AG20443 (cell line): ENCODE measurements at places on chromosomes 16 and 17.

- no peak for DNase-seq
These were observed 46.6 kb downstream of the HOXB1 start for GRCh38 chr17:48484256-48484655.

GRCh38 chr17:73958453-73958852 is 245.0 kb upstream of the RPL38 start:
- no peak for DNase-seq

GRCh38 chr16:56353054-56353921 is 72.1 kb downstream of the AMFR start:
- DNase-seq: no peak

DNA sequence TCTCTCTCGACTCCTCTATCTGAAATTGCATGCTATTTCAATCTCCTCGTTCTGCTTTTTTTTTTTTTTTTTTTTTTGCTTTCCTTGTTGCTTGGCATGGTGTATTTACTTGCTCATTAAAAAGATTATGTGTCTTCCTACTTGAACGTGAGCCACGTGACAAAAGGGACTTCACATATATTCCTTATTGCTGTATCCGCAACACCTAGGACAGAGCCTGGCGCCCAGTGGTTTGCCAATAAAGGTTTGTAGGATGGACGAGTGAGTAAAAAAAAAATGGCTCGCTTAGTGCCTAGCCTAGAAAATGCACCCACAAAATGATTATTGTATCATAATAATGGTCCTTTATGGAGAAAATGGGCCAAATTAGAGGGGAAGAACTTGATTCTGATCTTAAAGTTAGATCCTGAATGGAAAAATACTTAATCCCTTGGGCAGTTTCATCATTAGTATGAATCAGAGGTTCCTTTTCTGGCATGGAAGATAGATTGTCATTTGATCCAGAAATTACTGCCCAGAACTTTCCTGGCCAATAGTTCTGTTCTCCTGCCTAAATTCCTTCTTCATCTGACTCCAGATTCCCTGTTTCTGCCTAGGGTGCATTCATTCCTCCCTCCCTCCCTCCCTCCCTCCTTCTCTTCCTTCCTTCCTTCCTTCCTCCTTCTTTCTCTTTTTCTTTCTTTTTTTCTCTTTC is 13.6 kb upstream of the TMEM220 start:
- peak; percentile 75 for DNase-seq

DNA sequence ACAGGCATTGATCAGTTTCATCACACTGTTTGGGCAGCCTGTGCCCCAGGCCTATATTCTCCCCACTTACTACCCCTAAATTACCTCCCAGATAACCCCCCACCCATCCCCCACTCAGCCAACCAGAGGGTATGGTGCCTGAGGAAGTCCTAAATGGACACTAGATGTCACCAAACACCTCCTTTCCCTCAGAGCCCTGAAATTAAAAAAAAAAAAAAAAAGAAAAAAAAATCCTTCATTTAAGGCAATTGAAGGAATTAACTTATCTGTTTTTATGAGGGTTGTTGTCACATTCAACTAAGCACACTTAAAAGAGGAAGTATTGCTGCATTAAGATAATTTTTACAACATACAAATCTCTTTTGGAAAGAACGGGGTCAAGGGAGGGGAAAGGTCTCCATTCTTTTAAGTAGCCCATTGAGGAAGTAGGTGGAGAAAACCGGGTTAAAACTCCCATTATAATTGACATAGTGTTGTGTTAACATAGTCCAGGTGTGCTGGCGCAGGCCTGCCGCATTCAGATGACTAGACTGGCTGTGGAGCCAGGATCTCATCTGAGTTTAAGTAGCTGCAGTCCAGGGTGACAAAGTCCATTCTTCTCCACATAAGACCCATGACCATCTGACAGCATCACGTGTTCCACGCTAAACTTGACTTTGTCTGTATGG is 46.3 kb downstream of the SNX11 start:
- DNase-seq: peak; percentile 66

DNA sequence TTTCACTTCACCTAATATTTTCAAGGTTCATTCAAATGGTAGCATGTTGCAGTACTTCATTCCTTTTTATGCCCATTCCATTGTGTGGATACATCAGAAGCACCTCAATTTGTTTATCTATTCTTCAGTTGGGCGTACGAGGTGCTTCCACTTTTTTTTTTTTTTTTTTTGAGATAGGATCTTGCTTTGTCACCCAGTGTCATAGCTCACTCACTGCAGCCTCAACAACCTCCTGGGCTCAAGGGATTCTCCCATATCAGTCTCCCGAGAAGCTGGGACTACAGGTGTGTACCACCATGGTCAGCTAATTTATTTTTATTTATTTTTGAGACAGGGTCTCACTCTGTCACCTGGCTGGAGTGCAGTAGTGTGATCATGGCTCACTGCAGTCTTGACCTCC is 22.5 kb upstream of the SPNS3 start:
- DNase-seq: no peak

DNA sequence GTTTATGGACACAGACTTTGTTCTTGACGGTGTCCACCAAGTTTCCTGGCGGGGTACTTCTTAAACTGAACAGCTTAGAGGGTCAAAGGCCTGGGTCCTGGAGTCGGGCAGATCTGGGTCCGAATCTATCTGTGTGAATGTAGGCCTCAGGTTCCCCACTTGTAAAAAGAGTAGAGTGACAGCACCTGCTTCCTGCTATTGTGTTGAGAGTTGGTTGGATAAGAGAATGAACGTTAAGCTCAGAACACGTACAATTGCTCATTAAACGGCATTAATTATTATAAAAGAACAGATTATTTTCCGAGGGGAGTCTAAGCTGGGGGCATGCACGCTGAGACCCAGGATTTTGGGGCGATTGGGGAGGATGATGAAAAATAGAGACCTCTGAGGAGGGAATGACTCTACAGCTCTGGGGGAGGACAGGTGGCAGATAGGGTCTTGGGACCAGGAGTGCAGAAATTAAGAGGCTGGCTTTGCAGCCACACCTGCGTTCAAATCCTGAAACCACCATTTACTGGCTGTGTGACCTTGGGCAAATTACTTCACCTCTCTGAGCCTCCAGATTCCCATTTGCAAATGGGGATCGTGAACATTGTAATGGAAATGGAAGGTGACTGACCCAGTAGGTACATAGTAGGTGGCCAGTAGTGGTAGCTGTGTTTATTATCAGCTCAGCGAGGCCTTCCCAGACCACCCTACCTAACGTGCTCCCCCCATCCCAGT is 862 bp downstream of the CLEC16A start:
- DNase-seq: no peak

- no peak for DNase-seq
These were observed 32.3 kb upstream of the TAOK1 start for GRCh38 chr17:29357821-29358232.

GRCh38 chr17:27200476-27200875 is 93.4 kb upstream of the WSB1 start:
- DNase-seq: no peak

DNA sequence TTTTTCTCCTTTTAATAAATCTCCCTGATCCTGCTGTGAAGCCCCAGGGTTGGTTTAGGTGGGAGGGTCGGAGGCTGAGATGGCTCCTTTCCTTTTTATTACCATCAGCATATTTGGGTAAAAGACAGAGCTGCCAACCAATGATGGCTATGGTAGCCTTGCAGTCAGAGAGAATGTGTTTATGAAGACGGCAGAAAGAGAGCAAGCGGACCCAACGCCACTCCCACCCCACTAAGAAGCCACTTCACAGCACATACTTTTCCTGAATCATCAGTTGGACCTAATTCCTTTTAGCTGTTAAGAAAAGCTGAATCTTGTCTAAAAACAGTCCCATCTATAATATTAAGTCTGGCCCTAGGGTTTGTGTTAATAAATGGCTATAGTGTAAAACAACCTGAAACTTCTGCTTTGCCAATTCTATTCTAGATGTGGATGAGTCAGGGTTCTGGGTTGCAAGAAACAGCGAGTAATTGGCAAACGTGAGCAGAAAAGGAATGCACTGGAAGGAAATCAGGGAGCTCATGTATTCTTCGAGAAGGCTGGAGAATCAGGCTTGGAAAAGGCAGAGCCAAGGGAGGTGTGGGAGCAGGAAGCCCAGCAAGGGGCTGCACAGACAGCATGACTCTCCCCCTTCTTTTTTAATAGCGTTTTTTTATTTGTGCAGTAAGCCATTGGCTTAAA is 34.0 kb upstream of the PRKCA start:
- peak; percentile 75 for DNase-seq

- DNase-seq: peak; percentile 45
These were observed 191.1 kb downstream of the ZFHX3 start for GRCh38 chr16:72856797-72857196.

DNA sequence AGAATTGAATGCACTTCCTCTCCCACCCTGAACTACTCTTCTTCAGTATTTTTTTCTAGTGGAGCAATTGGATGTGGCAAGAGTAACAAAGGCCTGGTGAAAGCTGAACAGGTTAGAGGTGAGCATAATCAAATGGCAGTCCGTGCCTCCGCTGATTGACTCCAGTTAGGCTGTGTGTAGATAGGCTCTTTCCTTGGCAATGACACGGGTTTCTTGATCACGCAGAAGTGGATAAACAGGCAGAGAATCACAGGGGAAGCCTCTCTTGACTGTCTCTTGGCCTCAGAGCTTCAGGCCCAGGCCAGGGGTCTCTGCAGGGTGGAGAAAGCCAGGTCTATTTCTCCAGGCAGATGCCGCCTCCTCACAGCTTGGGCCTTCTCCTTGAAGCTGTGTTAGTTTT is 4.2 kb downstream of the CD300LB start:
- peak; percentile 4 for DNase-seq

GRCh38 chr17:72104164-72104862 is 16.5 kb upstream of the SOX9 start:
- DNase-seq: peak; percentile 37

GRCh38 chr16:60907645-60908044 is 1128.6 kb downstream of the CDH8 start:
- DNase-seq: no peak

DNA sequence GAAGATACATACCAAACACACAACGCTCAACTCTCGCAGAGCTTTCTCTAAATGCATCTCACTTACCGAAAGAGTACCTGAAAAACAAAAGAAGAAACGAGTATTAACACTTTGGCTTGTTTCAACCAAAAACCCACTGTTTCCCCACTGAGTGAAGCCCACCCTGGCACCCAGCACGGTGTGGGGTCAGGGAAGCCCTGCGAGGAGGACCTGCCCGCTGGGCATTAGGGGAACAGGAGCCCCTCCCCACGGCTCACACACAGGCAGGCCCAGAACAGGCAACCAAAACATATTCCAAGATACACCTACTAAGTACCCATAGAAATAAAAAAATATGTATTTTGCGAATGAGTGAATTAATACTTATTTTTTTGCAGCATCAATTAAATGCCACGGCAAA is 36.6 kb downstream of the LMF1 start:
- no peak for DNase-seq

DNA sequence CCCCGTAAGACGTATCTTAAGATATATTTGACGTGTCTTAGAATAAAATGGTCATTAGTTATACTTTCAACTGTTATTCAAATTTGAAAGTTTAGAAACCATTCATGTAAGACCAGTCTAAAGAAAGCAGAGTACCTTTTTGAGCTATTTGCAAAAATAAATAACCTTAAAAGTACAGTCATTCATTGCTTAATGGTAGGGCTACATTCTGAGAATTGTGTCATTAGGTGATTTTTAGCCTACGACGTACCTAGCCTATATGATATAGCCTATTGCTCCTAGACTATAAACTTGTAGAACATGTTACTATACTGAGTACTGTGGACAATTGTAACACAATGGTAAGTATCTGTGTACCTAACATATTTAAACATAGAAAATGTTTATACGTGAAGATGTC is 139.2 kb downstream of the PHKB start:
- DNase-seq: no peak

DNA sequence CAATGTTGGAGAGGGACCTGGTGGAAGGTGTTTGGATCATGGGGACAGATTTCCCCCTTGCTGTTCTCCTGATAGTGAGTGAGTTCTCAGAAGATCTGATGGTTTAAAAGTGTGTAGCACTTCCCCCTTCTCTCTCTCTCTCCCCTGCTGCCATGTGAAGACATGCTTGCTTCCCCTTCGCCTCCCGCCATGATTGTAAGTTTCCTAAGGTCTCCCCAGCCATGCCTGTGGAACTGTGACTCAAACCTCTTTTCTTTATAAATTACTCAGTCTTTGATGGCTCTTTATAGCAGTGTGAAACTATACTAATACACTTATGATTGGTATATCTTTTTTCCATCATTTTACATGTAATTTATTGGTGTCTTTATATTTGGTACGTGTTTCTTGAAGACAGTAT is 13.4 kb downstream of the ADGRG5 start:
- no peak for DNase-seq

DNA sequence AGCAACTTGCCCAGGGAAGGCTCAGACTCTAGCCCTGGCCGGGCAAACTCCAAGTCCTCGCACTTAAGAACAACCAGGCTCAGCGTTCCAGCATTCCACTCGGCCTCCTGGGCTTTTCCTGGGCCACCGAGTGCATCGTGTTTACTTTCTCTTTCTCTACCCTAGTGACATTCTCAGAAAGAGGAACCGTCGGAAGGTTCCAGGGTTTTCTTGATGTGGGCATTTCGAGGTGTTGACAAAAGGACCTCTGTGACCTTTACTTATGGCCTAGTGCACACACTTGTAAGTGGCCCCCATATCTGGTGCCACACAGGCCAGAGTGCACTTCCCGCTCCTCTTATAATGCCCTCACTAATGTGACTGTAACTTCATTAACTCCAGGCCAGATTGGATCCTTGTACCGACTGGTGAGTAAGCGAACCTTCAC is 3.1 kb upstream of the BANP start:
- DNase-seq: no peak

DNA sequence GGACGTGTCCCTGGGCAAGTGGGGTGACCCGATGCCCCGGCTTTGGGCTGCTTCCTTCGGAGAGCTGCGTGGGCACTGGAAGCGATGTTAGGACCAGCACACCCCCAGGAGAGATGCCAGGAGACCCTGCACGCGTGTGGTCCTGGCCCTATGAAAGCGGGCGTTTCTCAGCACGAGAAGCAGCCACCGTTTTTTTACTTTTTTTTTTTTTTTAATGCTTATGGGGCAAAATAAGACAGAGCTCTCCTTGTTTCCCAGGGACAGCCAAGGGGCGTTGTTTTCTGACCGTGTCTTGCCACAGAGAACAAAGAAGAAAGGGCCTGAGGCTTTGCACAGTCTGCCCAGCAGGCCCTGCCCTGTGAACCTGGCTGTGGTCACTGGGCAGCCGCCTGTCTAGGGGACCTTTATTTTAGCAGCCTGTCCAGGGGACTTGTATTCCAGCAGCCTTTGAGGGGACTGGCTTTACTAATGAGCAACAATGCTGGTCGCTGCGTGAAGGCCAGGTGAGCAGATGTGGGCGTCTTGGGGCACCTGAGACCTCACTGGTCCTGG is 996 bp downstream of the SLC25A10 start:
- DNase-seq: no peak

- DNase-seq: no peak
These were observed 31.8 kb downstream of the PITPNM3 start for GRCh38 chr17:6524520-6524919.
